Esophagus squamous epithelium (tissue), 5 donors: ENCODE measurements at places on chromosomes 11 and 22.

DNA sequence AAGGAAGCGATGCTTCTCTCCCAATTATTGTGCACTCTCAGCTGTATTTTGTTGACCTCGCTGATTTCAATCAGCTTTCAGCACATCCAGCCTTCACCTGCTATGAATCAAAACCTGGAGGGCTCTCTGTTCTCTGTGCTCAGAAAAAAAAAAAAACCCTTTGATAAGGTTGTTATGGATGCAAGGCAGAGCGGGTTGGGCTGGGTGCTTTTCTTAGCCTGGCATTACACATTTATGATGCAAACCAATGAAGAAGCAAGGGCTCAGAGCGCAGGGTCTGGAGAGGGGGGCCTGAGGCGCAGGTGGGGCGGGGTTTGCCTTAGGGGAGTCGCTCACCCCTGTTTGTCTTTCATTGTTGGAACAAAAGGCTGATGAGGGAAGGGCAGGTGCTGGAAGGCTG, 86.0 kb upstream of the CADM1 start:
- DNase-seq, result no peak

GRCh38 chr11:69360606-69361005, 66.7 kb downstream of the MYEOV start:
- no peak for DNase-seq

- no peak for DNase-seq
Measured at GRCh38 chr22:44557064-44557748, 59.2 kb upstream of the RTL6 start.

DNA sequence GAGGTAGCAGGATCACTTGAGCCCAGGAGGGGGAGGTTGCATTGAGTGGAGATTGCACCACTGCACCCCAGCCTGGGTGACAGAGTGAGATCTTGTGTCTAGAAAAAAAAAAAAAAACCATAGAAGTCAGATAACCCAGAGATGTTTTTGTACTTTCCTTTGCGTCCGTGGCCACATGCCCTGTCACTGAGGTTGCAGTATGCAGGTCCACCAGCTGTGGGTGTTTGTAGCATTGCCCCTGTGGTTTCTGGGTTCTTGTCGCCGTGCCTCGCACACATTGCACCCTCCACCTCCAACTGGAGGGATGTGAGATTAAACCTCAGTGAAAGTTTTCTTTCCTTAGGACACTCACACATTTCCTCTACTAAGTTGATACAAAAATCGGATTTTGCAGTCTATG, 70.3 kb downstream of the TNRC6B start:
- DNase-seq, result no peak

- no peak for DNase-seq
Measured at GRCh38 chr22:37270928-37271650, 11.2 kb upstream of the CYTH4 start.

GRCh38 chr22:41620589-41621098, at the start of gene DESI1:
TSS of gene DESI1 (minus strand) at chr22:41621043. CDS start at chr22:41620839, 204 bp downstream.
- no peak for DNase-seq

DNA sequence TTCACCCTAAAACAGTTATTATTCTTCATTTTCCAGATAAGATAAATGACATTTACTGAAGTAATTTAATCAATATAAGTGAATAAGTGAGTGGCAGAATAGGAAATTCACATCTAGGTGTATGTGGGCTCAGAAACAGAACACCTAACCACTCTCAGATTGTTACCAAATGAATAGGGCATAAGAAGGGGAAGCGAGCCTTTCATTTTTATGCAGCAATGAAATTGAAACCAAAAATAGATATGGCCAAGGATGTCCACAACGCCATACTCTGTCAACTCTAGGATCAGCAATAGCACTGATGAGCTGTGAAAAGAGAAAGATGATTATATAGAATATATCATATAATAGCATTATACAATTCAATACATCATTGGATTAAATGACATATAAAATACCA, 398.1 kb upstream of the API5 start:
- DNase-seq, result no peak

DNA sequence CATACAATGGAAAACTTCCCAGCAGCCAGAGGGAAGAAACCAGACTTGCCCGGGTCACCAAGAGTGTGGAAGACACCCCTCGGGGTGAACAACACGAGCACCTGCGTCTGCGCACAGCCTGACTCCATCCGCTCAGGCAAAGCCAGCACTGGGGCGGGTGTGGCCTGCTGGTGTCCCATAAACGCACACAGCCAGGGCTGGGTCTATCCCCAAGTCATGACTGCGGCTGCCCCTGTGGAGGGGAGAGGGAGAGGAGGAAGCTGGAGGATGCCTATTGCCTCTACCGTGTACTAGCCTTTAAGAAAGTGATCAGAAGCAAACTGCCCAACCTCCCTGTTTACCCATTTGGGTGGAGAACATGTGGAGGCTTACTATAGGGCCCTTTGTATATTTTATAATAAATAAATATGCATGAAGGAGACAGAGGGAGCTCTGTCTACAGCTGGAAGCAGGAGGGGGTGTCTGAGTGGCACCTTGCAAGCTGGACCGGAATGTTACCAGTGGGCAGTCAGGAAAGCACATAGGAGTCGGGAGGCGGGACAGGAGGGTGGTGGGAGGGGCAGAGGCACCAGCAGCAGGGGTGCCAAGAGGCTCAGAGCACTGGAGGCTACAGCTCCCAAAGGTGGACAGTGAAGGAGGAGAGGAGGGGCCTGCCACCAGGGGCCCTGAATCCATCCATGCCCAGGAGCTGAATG, 79.6 kb downstream of the PHF21B start:
- no peak for DNase-seq

- DNase-seq, result no peak
Measured at GRCh38 chr11:116335078-116335477, 437.7 kb downstream of the BUD13 start.

- no peak for DNase-seq
Measured at GRCh38 chr11:10114593-10115404, 179.2 kb downstream of the SBF2 start.

- no peak for DNase-seq
Measured at GRCh38 chr11:13256216-13256615, 21.4 kb upstream of the BMAL1 start.

- no peak for DNase-seq
Measured at GRCh38 chr11:21771097-21771496, 421.8 kb upstream of the ANO5 start.

DNA sequence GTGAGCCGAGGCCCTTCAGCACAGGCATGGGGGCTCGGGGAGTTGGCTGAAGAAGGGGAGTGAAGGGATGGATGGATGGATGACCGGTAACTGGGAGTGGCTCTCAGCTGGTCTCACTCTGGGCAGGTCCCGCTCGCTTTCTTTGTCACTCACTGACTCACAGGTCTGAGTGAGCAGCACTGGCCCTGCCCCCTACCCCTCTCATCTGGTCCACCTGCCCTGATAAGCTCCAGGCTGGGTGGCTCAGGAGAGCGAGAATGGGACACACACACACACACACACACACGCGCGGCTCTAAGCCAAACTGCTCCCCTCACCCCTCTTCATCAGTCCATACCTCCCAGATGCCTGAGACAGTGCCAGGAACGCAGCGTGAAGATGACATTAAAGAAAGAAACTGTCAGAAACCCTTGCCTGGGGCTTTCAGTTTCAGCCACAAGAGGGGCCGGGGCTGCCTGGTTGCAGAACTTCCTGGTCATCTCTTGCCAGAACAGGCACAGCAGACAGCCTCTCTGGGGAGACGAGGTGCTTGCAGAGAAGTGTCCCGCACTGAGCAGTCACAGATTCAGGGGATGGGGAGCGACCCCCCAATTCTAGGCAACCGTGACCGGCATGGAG, 16.5 kb upstream of the SHISAL1 start:
- no peak for DNase-seq

DNA sequence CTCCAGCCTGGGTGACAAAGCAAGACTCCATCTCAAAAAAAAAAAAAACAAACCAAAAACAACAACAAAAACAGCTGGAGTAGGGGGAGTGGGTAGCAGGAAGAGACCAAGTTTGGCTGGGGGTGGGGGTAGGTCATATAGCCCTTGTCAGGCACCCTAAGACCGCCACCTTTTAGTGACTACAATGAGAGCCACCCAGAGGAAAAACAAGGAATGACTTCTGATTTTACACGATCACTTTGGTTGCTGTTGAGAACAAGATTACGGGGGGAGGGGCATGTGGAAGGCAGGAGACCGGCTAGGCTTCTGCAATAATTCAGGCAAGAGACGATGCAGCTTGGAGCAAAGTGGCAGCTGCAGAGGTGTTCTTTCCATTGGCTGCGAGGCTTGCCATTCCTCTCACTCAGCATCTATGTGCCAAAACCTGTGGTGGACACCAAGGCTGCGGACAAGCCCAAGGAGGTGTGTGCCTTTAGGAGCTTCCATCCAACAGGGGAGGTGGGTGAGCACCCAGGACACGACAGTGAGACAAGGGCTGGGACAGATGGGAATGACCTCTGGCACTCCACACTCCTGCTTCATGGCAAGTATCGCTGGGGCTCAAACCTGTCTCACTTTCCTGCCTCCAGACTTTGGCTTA, 1.7 kb downstream of the RPS19BP1 start:
- no peak for DNase-seq

- no peak for DNase-seq
Measured at GRCh38 chr22:44577391-44578109, 79.5 kb upstream of the RTL6 start.
